ENCODE measurements at places on chromosomes 1 and 21. TPM values are rescaled to one million over a fixed set of nuclear protein-coding genes. Genes with fewer than 3 reads are reported as not detected.

DNA sequence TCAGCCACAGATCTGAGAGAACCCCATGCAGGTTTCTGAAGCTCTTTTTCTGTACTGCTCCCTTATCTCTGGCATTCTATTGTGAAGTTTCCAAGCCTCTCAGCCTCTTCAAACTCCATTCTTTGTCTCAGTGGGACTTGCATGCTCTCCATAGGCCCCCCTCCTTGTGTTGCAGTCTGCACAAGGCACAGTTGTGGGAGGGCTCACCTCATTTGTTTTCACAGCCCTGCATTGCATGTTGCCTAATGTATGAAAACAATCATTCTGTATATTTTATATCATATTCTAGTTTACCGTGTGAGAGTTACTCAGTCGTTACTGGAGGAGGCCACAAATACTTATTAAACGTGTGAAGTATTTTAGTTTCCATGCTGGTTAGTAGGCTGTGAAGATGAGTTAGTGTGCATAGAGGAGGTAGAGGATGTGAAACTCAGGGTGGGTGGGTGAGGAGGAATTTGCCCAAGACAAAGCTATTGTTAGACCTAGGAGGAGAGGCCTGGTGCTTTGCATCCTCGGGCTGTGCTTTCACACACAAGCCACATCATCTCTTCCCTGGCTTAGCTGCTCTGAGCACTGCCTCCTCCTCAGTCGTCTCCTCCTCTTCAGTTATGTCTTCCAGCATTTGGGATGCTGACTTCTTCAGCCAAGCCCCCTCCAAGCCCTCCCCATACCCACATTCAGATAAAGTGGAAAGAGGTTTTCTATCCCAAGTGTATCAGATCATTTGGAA is 7.8 kb upstream of the CHI3L2 start:
- peak; percentile 85 for DNase-seq

DNA sequence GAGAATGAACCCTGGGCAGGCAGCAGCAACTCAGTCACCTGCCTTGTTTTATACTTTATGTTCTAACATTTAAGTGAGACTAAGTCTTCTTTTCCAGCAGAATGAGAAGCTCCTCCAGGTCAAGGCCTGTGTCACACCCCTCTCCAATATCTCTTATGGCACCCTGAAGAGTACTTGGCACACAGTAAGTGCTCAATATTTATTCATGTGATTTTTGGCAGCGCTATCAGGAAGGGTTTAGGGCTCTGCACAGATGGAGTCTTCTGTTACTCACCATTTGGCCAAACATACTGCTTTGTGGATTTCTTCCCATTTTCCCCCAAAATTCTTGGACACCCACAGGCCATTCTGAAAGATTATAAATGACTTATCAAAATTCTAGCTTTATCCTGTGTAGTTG is 43.8 kb upstream of the MYBPHL start:
- no peak for DNase-seq

GRCh38 chr1:163347106-163347505 is 25.4 kb downstream of the NUF2 start:
- no peak for DNase-seq

The RNF220 gene
- 71.6 TPM for total RNA-seq

The IGSF3 gene
- 0.81 TPM for total RNA-seq

The DIPK1A gene
- total RNA-seq = 4.5 TPM

Measured in activated naive CD4-positive, alpha-beta T cell treated with anti-CD3 and anti-CD28 coated beads for 36 hours (primary cell).